T-helper 17 cell (primary cell): ENCODE measurements at places on chromosomes 5 and 9.

- DNase-seq, result no peak
These were observed 401.1 kb upstream of the RGMB start for GRCh38 chr5:98372351-98372750.

DNA sequence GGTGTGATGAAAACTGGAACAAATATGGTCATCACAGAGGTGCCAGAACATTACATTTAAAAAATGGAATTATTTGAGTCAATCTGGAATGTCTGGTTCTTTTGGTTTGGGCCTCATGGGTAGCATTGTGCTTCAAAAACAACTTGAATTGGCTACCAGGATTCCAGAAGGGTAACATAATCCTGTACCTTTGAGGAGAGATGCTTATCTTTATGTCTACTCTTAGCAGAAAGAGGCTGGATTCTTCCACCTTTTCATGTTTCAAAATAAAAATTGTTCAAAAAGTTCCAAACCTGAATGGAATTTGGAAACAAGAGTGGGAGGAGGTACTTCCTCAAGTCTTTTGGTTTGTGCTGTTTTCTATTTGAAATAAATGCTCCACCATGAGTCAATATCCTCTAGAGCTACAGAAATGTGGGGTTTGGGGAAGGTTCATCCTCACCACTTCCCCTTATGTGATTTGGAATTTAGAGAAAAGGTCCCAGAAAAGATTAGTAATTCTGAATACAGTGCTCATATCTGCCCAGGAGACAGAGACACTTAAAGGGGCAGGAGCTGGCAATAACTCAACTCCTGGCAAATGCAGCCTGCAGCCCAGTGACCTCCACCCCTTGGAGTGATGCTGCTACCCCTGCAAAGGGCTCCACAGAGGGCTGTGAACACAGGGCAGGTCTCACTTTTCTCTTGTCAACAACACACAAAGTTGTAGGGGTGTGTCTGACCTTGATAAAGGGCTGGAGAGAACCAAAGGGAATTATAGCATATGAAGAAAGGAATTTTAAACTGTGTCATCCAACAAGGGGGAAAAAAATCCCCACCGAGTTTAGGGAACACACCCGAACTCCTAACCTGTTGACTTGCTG lies 272.8 kb downstream of the CWC27 start:
- DNase-seq, result no peak

- no peak for DNase-seq
These were observed 105.7 kb upstream of the GHR start for GRCh38 chr5:42317575-42317974.

DNA sequence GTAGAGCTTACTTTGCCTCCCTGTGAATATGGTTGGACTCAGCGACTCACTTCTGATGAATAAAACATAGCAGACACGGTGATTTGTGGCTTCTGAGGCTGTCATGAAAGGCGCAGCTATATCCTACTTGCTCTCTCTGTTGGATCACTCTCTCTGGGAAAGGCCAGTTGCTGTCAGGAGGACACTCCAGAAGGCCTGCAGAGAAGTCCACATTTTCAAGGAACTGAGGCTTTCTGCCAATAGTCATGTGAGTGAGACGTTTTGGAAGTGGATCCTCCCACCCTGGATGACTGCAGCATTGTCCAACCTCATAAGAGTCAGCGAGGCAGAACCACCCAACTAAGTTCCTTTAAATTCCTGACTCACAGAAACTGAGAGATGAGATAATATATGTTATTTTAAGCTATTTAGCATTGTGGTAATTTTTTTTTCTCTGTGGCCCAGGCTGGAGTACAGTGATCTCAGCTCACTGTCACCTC lies 156.0 kb upstream of the MAST4 start:
- DNase-seq, result no peak

- no peak for DNase-seq
These were observed 19.9 kb downstream of the SEMA4D start for GRCh38 chr9:89477811-89478630.

DNA sequence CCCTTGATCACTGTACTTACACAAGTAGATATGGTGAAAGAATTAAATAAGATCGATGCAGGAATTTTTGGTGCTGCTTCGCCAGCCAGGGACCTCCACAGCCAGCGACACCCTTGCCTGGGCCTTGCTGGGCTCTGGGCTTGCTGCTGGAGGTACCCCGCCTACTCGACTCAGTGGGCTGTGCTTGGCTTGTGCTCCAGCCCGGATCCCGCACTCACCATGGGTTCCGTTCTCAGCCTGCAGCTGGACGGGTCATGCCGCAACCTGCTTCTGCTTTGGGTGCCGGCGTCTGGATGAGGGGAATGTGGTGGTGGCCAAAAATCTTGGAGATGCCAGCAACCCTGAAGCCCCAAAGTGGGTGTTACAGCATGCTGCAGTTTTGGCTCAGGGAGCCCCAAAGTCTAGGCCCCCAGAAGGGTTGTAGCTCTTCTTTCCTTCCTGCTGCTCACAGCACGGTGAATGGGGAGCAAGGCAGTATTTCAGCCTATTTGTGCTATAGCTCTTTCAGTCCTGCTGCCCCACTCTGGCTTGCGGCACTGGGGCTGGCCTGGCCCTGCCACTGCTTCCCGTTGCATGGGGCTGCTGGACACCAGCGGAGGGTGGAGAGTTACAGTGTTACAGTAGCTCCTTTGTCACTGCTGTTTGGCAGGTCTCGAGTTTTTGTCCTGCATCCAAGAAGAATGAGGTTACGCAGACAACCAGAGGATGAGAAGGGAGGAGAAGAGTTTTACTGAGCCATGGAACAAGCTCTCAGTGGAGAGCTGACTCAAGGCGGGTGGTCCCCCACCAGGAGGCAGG lies 48.0 kb downstream of the TARS1 start:
- no peak for DNase-seq

DNA sequence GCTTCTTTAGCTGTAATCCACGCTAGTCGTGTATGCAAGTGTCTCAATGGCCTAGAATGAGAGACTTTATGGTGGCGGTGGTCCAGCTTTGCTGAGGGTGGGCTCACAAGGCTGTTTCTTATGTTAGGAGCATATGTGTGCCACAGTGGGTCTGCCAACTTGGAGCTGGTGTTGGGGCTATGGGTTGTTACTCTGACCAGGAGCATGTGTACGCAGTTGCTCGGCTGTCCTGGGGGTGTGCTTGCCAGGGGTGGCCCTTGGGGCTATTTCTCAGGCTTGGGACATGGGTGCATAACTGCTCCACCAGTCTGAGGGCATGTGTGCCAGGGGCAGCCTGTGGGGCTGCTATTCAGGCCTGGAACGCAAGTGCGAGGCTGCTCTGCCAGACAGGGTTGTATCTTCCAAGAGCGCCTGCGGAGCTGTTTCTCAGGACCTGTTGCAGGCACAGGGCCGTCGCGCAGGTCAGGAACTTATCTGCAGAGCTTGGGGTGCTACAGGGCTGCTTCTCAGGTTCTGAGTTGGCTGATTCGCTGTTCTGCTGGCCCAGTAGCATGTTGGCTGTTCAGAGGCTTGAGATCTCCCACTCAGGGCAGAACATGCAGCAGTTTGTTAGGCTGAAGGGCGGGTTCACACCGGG lies 187.9 kb upstream of the TLX3 start:
- no peak for DNase-seq

DNA sequence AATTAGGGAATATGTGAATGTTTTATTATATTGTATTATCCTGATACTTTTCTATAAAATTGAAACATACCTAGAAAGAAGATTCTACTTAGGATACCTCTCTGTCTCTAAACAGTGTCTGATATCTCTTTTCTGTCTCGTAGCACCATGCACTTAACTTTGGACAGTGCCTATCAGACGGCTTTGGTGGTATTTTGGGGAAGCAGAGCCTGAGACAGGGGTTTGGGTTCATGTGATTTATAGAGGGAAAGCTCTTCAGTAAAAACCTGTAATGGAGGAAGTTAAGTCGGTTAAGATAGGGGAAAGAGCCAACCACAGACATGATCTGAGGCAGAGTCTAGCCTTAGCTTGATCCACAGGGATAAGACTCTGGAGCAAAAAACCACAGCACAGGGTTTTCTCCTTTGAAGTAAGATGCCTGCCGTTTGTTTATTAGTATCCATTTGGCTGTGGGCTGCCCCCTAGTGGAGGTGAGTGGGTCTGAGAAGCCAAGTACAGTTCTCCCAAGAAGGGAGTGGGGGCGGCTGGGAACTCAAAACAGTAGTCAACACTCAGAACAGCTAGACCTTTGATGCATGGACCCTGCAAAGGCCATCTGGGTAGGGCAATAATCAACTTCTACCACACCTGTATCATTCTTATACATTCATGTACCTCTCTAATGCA lies 141.2 kb upstream of the ASTN2 start:
- DNase-seq, result no peak

DNA sequence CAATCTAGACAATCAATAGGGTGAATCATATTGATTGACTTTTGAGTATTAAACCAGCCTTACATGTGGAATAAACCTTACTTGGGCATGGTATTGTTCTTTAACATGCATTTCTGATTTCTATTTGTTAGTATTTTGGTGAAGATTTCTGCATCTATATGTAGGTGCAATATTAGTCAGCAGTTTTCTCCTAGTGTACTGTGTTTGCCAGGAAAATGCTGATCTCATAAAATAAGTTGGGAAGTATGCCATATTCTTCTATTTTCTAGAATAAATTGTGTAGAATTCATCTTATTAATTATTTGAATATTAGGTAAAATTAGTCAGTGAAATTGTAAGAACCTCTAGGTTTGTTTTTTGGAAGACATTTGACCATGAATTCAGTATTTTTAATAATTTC lies 38.4 kb downstream of the ANXA2R start:
- no peak for DNase-seq

DNA sequence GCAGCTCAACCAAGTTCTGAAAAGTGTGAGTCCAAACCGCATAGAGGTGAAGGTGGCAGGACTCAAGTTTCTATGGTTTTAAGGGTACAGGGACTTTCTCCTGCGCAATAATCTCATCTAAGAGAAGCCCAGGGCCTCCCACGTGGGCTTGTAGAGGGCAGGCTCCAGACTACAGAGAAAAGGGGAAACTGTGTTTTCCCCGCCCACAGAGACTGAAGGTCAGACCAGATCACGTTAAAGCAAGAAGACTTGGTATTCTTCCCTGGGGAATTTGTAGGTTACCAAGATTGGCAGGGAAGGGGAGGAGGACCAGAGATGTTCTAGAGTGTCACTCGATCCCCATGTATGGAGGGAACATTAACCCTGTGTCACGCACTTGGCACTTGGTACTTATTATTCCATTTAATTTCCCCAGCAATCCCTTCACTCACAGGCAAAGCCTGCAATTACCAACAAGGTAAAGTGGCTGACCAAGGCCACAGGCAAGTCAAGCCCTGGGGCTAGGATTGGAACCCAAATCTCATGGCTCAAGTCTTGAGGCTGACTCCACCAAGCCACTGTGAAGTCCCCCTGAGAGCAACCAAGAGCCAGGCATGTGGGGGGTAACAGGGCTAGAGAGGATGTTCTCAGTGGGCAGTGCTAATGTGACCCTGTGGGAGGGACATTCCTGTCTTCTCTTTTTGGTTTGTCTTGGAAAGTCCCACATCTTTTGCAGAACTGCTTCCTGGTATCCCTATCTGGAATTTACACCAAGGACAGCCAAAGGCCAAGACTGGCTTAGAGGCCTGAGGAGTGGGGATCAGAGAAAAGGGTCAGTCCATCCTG lies 18.3 kb upstream of the NEK6 start:
- no peak for DNase-seq

DNA sequence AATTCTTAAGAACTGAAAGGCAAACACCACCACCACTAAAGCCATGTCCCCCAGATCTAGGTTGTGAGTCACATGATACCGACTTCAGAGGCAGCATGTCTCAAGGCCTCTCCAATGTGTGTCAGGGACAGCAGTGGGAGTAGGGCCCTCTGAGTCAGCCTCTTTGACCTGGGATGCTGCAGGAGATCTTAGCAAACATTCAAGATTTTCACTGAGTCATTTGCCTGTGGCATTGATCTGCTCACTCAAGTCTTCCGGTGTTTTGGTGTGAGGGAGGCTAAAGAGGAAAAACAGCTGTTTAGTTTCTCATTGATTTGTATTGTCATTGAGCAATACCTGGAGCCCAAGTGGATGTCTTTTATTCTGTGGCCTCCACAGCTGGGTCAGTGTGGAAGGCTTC lies 36.1 kb downstream of the TMC1 start:
- DNase-seq, result no peak

DNA sequence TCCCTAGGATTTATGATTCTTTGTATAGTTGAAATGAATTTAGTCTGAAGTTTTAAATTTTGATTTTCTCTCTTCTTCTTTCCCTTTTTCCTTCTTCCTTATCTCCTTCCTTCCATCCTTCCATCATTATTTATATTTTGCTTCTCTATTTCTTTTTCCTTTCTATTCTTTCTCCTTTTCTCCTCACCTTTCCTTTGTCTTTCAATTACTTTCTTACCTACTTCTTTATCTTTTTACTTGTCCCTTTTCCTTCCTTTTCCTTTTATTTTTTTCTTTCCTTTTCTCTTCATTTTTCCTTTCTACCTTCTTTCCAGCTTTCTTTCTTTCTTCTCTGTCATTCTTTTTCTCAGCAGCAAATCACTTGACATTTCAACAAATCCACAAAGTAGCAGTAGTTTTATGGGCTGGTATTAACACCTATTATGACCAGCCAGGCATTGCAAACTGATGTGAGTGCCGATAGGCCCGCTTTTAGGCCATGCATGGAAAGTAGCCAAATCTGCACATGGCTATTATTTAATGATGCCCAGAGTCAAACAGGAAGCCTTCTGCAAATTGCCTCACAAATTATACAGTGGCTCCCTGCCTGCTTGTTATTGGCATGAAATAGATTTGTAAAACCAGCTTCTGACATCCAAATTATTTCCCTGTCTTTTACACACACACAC lies 37.1 kb upstream of the NR3C1 start:
- DNase-seq, result no peak

DNA sequence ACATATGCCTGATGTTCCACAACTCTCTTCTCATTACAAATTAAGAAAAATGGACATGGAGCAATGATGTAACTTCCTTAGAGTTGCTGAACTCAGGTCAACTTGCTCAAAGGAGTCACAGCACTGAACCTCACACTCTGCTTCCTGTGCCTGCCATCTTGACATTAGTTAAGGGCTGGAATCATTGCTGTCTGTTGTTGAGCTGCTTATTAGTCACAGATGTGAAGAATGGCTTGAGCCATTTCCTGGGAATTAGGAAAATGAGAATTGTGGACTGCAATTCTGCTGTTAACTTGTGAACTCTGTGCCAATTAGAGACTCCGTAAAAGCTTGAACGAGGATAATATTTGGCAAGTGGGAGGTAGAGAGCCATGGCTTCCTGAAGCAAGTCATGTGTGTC lies 212.0 kb downstream of the ADAMTS12 start:
- DNase-seq, result no peak

- no peak for DNase-seq
These were observed 39.8 kb downstream of the CYSTM1 start for GRCh38 chr5:140214831-140215230.

GRCh38 chr5:74096325-74096724 lies 470.3 kb downstream of the ARHGEF28 start:
- no peak for DNase-seq

- no peak for DNase-seq
These were observed 144.3 kb downstream of the ACTBL2 start for GRCh38 chr5:57338068-57338867.

GRCh38 chr9:27711241-27711640 lies 138.0 kb upstream of the C9orf72 start:
- no peak for DNase-seq

DNA sequence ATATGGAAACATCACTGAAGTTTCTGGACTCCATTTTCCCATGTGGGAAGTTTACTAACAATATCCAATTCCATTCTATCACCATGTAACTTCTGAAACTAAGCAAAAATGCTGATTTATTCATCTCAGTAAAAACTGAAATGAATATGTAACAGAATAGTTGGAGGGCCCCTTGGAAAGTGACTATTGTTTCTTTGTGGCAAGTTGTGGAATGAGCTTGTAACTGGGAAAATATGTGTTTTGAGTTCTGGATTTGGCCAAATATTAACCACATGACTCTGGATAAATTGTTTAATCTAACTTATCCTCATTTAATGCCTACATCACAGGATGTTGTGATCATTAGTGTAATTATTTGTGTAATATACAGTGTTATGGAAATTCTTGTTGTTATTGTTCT lies 619.3 kb downstream of the TLE4 start:
- no peak for DNase-seq
